Myocyte (in vitro differentiated cells): ENCODE measurements at places on chromosomes 7 and 10. TPM values are rescaled to one million over a fixed set of nuclear protein-coding genes. Genes with fewer than 3 reads are reported as not detected.

DNA sequence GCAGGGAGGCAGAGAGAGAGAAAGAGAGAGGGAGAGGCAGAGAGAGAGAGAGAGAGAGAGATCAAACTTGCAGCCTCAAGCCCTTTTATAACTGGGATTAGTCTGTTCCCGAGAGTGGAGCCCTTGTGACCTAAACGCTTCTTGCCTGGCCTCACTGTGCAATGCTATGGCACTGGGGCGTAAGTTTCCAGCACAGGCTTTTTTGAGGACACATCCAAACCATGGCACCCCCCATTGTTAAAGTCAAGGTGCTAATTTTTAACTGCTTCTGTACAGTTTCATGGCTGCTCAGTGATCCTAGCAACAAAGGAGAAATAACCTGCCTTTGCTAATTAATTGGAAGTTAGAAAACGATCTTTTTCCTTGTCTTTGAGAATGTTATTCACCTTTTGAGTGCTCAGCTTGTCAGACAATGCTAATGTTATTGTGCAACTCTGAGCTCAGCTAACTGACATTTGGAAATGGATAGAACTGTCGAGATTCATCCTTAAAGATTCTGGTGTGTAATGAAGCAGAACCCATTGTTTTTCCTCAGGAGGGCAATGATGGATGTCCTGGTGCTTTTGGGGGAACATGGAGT, 268.4 kb downstream of the GLRX3 start:
- DNase-seq, result no peak

- DNase-seq, result no peak
Observed at GRCh38 chr10:107164992-107165391, 486 bp upstream of the SORCS1 start.

- no peak for DNase-seq
Observed at GRCh38 chr10:71087622-71088021, 124.7 kb upstream of the UNC5B start.

DNA sequence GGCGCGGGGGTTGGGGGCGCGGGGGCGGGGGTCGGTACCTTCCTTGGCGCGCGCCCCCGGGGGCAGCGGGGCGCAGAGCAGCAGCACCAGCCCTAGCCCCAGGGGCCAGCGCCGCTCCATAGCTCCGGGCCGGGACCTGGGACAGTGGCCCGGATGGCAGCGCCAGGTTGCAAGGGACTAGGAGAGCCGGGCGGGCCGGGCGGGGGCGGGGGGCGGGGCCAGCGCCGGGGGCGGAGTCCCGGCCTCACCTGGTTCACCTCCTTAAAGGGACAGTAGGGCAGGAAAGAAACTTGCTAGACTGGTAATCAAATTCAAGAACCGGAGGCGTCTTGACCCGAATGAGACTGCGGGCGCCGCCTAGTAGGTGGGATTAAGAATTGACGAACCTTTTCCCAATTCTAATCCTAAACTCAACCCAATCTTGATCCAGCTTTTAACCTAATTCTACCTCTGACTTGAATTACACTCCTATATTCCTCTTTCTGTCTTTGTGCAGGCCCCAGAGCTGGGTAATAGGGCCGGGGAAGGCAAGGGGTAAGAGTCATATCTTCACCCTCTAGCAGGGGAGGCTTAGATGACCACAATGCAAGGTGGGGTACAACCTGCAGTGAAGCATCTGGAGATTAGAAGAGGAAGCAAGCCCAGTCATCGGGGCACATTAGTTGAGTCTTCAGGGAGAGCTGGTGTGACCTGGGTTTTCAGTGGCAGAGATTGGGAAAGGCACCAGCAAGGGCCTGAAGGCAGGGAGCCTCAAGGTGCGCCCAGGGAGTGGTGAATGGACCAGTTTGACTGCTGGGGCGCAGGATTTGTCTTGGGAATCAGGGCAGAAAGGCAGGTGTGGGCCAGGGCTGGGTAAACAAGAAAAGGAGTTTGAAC, at the start of gene EPHA1:
Gene EPHA1 (minus strand): TSS at position 171 of the 876 bp plus-strand sequence. CDS start 51 bp downstream, at position 120.
- no peak for DNase-seq

DNA sequence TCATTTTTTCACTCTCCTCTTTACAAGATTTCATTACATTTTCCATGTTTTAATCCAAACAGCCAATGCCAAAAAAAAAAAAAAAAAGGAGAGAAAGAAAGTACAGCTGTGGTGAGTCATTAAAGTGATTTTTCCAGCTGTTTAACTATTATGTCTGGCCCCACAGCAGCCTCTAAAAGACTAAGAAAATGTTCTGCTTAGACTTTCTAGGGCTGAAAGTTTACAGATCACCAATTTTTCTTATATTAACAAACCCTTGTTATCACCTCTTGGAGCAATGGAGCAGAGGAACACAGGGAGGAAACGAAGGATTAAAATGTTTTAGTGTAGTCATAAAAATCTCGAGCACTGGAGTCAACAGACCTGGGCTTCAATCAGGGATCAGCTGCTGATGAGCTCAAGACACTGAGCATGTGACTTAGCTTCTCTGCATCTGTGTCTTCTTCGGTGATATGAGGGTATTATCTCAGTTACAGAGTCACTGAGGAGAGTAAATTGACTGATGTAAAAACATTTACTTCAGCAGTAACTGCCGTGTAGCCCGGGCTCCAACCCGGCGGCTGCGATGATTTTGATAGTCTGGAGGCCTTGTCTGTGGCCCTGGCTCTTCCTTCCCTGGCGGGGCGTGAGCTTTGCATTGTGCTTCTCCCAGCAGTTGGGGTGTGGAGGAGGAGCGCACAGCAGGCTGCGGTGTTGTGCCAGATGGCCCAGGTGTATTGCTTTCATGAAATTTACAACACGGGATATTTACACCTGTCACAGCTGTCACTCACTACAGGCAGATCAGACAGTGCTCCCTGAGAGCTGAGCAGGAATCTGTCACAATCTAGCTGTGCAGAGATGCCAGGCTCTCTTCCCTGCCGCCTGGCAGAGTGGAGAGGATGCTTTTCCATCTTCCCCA, 298.3 kb upstream of the FZD8 start:
- DNase-seq, result peak; percentile 7

DNA sequence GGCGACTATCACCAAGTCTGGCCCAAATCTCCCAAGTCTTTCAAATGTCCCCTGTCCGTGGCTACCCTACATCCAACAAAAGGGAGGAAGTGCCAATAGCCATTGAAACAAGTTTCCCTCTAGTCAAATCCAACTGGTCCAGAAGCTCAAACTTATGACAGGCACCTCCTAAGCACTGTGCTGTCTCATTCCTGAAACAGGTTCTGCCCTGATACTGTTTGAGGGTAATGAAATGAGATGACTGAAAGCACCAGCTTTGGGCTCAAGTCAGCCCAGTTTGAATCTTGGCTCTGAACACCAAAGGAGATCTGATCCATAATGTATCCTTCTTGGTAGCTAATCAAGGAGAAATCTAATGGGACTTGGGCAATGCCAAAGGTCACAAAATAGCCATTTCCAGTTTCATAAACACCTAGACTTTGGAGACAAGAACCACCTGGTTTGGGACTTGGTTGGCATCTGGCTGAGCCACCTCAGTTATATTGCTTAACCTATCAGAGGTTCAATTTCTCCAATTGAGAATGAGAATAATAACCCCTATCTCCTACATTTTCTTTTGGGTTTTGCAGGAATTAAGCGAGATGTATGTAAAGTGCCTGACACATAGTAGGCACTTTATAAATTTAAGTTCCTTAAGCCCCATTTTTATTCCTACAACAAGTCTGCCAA, 34.7 kb upstream of the ARID5B start:
- no peak for DNase-seq

GRCh38 chr7:7681936-7682329, 36.5 kb downstream of the RPA3 start:
- DNase-seq, result no peak

DNA sequence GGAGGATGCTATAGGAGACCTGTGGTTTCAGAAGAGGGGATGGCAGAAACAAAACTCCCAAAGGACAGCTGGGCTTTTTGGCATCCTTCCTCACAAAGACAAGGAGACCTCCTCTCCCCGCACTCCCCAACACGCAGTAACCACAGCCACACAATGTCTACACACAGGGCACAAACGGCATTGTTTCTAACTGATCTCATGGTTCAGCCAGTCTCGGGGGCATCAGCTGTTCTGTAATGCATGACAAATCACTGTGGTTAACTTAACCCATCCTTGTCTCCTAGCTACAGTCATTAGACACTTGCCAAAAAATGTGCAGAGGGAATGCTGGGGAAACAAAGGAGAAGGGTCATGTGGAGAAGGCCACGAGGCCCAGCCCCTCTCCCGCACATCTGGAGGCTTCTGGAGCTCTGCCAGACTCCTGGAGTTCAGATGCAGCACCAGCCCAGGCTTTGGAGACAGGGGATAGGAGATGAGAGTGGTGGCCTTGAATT, 7.6 kb upstream of the ADAMTS14 start:
- DNase-seq, result peak; percentile 100

DNA sequence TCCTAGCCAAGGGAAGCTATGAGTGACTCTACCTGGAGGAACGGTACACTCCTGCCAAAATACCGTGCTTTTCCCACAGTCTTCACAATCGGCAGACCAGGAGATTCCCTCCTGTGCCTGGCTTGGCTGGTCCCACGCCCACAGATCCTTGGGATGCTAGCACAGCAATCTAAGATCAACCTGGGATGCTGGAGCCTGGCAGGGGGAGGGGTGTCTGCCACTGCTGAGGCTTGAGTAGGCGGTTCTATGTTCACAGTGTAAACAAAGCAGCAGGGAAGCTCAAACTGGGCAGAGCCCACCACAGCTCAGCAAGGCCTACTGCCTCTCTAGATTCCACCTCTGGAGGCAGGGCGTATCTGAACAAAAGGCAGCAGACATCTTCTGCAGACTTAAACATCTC, 295.3 kb downstream of the ELMO1 start:
- no peak for DNase-seq

GRCh38 chr7:90251304-90251635, 6.3 kb downstream of the CFAP69 start:
- no peak for DNase-seq

Gene EPDR1
- 352 and 357 TPM in 2 replicates for total RNA-seq

Gene SP8
- total RNA-seq, result not detected in 2 replicates
